ENCODE measurements at places on chromosomes 16 and 17.

GRCh38 chr17:83006515-83007455, 72.6 kb upstream of the METRNL start:
- DNase-seq = no peak

- no peak for DNase-seq
Observed at GRCh38 chr17:7379134-7379533, 1.8 kb upstream of the TNK1 start.

- DNase-seq = no peak
Observed at GRCh38 chr17:66018786-66019185, 173.1 kb downstream of the CEP112 start.

DNA sequence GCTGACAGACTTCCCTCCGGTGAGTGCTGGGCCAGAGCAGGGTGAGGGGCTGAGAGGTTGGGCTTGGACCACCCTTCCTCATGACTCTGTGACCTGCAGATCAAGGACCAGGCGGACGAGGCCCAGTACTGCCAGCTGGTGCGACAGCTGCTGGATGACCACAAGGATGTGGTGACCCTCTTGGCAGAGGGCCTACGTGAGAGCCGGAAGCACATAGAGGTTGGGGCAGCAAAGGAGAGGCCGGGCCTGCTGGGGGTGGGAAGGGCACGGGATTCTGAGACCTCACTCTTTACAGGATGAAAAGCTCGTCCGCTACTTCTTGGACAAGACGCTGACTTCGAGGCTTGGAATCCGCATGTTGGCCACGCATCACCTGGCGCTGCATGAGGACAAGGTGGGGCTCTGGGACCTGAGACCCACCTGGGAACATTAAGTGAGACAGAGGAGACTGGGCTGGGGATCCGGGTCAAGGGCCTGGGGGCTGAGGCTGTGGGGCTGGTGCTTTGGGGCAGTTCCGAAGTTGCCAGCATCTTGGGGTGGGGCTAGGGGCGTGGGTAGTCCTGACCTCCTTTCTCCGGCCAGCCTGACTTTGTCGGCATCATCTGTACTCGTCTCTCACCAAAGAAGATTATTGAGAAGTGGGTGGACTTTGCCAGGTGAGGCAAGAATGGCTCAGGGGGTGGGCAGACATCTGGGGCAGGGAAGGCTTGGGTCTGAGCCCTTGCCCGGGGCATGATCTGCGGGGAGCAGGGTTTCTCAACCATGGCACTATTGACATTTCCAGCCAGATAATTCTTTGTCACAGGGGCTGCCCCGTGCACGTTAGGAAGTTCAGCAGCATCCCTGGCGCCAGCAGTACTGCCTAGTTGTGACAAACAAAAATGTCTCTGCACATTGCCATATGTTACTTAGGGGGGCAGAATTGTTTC, 2.2 kb downstream of the BCKDK start:
- DNase-seq = no peak

- no peak for DNase-seq
Observed at GRCh38 chr16:87698241-87698640, 67.5 kb downstream of the KLHDC4 start.

GRCh38 chr16:69888005-69888590, 63.0 kb upstream of the CLEC18A start:
- no peak for DNase-seq

GRCh38 chr16:30644334-30644830, 6.4 kb upstream of the PRR14 start:
- DNase-seq = no peak

GRCh38 chr17:78226055-78226758, 5.2 kb upstream of the TMEM235 start:
- no peak for DNase-seq

DNA sequence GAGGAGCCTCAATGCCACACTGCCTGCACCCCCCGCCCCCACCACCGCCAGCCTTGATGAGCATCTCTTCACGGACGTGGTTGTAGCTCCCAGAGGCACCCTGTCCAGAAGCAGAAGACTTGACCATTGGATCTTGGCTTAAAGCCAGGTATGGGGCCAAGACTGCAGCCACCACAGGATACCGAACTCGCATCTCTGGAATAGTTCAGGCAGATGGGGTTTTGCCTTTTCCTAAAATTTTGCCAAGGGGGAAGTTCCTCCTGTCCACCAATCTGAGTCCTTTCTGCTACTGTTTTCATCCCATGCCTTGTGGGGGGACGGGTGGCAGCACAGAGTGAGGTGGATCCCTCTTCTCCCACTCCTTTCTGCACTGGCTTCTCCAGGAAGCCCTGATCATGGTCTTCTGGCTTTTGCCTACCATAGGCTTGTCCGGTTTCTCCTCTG, 939 bp downstream of the CORO6 start:
- DNase-seq = no peak

GRCh38 chr17:75920045-75920560, 15.4 kb upstream of the MRPL38 start:
- no peak for DNase-seq

GRCh38 chr17:72417627-72418026, 296.8 kb downstream of the SOX9 start:
- DNase-seq = no peak

- no peak for DNase-seq
Observed at GRCh38 chr17:14474591-14474990, 173.7 kb downstream of the HS3ST3B1 start.

DNA sequence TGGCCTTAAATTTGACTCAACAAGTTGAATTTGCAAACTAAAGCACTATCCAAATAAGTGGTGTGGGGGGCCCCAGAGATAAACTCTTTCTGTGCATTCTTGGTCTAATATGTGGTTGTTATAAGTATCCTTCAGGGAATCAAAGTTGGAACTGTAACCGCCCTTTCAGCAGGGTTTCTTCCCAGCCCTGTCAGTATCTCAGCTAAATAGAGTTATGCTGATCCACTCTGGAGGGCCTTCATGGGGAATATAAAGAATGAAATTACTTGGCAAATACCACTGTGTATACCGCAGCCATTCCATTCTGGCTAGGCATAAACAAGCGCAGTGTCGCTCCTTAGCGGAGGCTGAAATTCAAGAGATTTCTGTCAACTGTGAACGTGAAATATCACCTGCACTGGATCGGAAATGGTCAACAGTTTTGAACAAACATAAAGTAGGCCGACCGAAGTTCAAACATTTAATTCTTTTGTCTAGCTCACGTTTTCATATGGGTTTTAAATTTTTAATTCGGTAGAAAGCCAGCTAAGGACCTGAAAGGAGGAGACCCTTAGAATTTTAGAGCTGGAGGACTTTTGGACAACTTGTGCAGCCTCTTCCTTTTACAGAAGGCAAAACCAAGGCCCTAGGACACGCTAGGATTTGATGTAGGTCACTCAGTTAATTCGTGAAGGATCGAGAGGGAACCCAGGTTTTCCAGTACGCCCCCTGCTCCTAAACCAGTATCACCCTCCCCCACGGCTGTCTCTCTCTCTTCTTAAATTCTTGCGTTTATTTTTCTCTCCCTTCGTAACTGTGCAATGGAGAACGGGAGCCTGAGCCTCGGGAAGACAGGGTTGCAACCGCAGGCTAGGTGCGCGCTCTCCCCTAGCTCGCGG, 74.7 kb downstream of the CHD9 start:
- no peak for DNase-seq
